Fibroblast of lung (primary cell): ENCODE measurements at places on chromosomes 12 and 14. TPM values are rescaled to one million over a fixed set of nuclear protein-coding genes. Genes with fewer than 3 reads are reported as not detected.

HOXC10 gene
- total RNA-seq = not detected in 2 replicates

ANKRD33 gene
- under 0.01 TPM in 1 of 2 replicates, not detected in the other for total RNA-seq

AKAP3 gene
- total RNA-seq = 1.5 and 2.8 TPM in 2 replicates

PRPH gene
- total RNA-seq = 0.26 and 0.50 TPM in 2 replicates

SCN8A gene
- 12.8 and 27.2 TPM in 2 replicates for total RNA-seq

GPRC5D gene
- not detected in 2 replicates for total RNA-seq

GLIPR1 gene
- total RNA-seq = 36.0 and 59.8 TPM in 2 replicates

ALX1 gene
- not detected in 2 replicates for total RNA-seq

DNA sequence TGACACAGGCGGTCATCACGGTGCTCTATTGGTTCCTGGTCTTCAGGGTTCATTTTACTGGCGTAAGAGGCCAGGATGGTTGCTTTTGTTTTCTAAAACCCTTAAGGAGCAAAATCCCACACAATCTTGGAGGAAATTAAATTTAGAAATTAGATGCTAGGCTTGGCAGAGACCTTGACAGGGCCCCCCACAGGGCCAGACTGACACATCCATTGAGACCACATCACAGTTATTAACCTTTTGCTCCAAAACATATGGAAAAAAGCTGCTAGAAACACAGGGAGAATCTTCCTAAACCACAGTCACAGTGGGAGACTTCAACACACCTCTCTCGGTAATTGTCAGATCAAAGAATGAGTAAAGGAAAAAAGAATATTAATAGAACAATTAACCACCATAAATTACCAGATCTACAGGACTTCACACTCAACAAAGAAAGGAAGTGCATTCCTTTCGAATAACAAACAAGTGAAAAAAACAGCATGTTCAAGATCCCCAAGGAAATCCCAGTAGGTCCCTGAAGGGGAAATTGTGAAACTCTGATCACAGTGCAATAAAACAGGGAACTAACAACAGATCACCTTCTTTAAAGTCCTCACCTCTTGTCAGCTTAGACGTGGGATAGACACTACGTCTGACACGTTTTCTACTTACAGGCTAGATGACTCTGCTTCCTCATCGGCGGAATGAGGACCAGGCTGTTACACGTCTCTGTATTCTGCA lies 40.2 kb upstream of the TMEM179 start:
- no peak overlapping the region for H3K4me3 ChIP-seq
- no peak overlapping the region for H3K27ac ChIP-seq
- no peaks in the 10 kb centered on the region for H3K36me3 ChIP-seq
- DNase-seq = no peak
- H3K27me3 ChIP-seq = peaks cover 6% of the 10 kb centered on the region
- H3K4me1 ChIP-seq = no peaks in the 10 kb centered on the region

DNA sequence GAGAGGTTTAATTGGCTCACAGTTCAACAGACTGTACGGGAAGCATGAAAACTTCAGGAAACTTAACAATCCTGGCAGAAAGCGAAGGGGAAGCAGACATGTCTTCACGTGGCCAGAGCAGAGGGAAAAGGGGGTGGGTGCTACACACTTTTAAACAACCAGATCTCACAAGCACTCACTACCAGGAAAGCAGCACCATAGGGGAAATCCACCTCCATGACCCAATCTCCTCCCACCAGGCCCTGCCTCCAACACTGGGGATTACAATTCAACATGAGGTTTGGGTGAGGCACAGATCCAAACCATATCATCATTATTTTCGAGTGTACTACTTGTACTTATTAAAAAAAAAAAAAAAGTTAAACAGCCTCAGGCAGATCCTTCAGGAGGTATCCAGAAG lies 29.9 kb downstream of the RXYLT1 start:
- H3K27me3 ChIP-seq = no peaks in the 10 kb centered on the region
- H3K27ac ChIP-seq = no peak overlapping the region
- H3K36me3 ChIP-seq = no peaks in the 10 kb centered on the region
- H3K4me1 ChIP-seq = no peaks in the 10 kb centered on the region

DNA sequence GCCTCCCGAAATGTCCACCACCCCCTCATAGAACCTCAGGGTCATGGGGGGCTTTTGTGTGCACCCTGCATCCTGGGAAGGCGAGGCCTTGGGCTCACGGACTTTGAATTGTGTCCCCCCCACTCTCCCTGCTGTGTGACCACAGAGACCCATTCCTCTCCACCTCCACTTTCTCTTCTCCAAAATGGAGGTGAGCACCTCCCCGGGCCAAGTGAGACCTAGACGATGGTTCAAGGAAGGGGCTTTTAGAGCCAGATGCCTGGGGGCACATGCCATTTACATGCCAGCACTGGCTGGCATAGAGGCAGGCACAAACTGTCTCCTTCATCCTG lies 33.5 kb downstream of the CYP46A1 start:
- no peak for DNase-seq
- H3K27ac ChIP-seq = no peak overlapping the region
- H3K4me1 ChIP-seq = no peaks in the 10 kb centered on the region
- no peaks in the 10 kb centered on the region for H3K27me3 ChIP-seq

- peaks cover 9% of the 10 kb centered on the region for H3K4me1 ChIP-seq
- no peak overlapping the region for H3K27ac ChIP-seq
- no peak for DNase-seq
- H3K4me3 ChIP-seq = no peak overlapping the region
- no peaks in the 10 kb centered on the region for H3K27me3 ChIP-seq
Measured at GRCh38 chr12:106249411-106250135, 1.8 kb upstream of the CKAP4 start.

DNA sequence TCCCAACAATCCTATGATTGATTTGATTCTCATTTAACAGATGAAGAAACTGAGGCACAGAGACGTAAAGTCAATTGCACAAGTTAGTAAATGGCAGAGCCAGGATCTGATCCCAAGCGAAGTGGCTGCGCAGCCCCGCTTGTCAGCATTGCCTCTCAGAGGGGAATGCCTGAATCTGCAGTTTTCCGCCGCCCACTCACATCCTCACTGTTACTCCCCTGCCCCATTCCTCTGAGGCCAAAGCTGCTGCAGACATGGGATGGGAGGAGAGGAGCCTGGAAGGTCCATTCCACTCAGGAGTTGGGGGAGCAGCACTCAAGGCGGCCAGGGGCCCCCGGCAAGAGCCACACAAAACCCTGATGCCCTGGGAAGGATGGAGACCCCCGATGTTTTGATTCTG lies 1.0 kb downstream of the NRIP2 start:
- no peaks in the 10 kb centered on the region for H3K4me1 ChIP-seq
- peak; percentile 32 for DNase-seq
- no peaks in the 10 kb centered on the region for H3K27me3 ChIP-seq
- H3K27ac ChIP-seq = no peak overlapping the region
- no peaks in the 10 kb centered on the region for H3K36me3 ChIP-seq

DNA sequence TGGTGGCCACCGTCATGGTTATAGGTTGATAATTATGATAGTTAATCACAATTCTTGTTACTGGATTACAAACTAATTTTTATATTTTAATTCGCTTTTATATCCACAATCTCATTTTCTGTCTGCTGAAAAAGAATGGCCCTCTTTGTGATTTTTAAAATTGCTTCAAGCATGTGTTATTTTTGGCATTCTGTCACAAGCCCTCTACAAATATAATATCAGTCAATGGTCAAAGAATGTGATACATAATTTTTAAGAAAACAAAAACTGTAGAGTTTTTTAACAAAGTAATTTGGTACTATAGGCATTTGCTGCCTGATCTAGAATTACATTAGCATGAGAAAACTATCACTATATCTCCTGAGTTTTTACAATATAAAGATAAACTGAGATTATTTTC lies 352.0 kb upstream of the TMTC1 start:
- no peak for DNase-seq
- H3K4me1 ChIP-seq = no peaks in the 10 kb centered on the region
- no peak overlapping the region for H3K27ac ChIP-seq
- H3K36me3 ChIP-seq = no peaks in the 10 kb centered on the region
- H3K4me3 ChIP-seq = no peak overlapping the region

GRCh38 chr12:102571889-102572288 lies 91.5 kb upstream of the IGF1 start:
- no peak for DNase-seq
- H3K4me3 ChIP-seq = no peak overlapping the region
- no peak overlapping the region for H3K27ac ChIP-seq
- no peaks in the 10 kb centered on the region for H3K36me3 ChIP-seq

- no peak overlapping the region for H3K27ac ChIP-seq
- peak overlapping the region; percentile 70 for H3K4me3 ChIP-seq
- peaks cover 4% of the 10 kb centered on the region for H3K36me3 ChIP-seq
- H3K4me1 ChIP-seq = peaks cover 2% of the 10 kb centered on the region
Measured at GRCh38 chr12:123973552-123974341, 732 bp downstream of the ZNF664 start.

DNA sequence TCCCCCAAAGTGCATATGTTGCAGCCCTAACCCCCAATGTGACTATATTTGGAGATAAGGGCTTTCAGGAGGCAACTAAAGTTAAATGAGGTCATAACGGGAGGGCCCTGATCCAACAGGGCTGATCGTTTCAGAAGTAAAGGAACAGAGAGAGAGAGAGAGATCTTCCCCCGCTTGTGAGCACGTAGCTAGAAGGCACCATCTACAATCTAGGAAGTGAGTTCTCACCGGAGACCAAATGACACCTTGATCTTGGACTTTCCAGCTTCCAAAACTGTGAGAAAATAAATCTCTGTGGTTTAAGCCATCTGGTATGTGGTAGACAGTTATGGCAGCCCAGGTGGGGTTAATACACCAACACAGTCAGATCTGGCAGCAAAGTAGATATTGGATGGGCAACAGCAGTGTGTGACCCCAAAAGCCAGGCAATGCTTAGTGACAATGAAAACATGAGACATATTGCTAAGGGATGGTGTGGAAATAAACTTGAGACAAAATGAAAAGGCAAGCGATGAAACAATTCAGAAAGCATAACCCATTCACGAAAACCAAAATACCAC lies 147.2 kb upstream of the GSC start:
- no peak for DNase-seq
- H3K27ac ChIP-seq = no peak overlapping the region
- H3K4me1 ChIP-seq = no peaks in the 10 kb centered on the region
- H3K4me3 ChIP-seq = no peak overlapping the region
- H3K36me3 ChIP-seq = no peaks in the 10 kb centered on the region
- H3K27me3 ChIP-seq = no peaks in the 10 kb centered on the region

DNA sequence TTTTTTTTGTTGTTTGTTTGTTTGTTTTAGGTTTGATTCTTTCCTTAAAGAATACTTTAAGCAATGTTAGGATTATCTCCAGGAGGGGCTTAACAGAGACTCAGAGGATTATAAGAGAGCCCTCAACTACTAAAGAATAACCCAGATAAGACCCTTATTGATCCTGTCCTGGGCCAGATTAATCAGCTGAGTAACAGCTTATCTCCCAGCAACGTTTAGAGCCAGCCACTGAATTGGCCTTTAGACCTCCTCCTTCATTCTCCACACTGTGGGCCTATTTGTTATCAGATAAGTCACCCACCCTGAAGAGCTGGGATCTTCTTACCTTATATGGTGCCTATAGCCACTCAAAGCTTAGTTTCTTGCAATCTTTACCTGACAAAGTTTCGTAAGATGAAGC lies 71.1 kb downstream of the FIGNL2 start:
- no peak overlapping the region for H3K27ac ChIP-seq
- peaks cover 4% of the 10 kb centered on the region for H3K4me1 ChIP-seq
- H3K27me3 ChIP-seq = no peaks in the 10 kb centered on the region
- DNase-seq = no peak

GRCh38 chr12:123126294-123127181 lies 24.4 kb downstream of the PITPNM2 start:
- no peaks in the 10 kb centered on the region for H3K36me3 ChIP-seq
- H3K4me1 ChIP-seq = peaks cover 13% of the 10 kb centered on the region
- peak; percentile 97 for DNase-seq
- H3K27me3 ChIP-seq = no peaks in the 10 kb centered on the region
- H3K4me3 ChIP-seq = no peak overlapping the region
